ENCODE measurements at places on chromosomes 2 and 18. TPM values are rescaled to one million over a fixed set of nuclear protein-coding genes. Genes with fewer than 3 reads are reported as not detected.

The SERPINB13 gene
- not detected for total RNA-seq

The SP110 gene
- 5.2 TPM for total RNA-seq

The PPP4R3B gene
- 25.4 TPM for total RNA-seq

The PROKR1 gene
- total RNA-seq = not detected

The ANKRD62 gene
- total RNA-seq = not detected

The LBX2 gene
- total RNA-seq = not detected

The PPP1R1C gene
- total RNA-seq = 0.40 TPM

The INHBB gene
- total RNA-seq = 16.3 TPM

The CAPG gene
- 4.2 TPM for total RNA-seq
